Kidney capillary endothelial cell (primary cell): ENCODE measurements at places on chromosomes 3 and 15.

GRCh38 chr3:59680919-59681318, 631.1 kb upstream of the CFAP20DC start:
- DNase-seq = no peak

DNA sequence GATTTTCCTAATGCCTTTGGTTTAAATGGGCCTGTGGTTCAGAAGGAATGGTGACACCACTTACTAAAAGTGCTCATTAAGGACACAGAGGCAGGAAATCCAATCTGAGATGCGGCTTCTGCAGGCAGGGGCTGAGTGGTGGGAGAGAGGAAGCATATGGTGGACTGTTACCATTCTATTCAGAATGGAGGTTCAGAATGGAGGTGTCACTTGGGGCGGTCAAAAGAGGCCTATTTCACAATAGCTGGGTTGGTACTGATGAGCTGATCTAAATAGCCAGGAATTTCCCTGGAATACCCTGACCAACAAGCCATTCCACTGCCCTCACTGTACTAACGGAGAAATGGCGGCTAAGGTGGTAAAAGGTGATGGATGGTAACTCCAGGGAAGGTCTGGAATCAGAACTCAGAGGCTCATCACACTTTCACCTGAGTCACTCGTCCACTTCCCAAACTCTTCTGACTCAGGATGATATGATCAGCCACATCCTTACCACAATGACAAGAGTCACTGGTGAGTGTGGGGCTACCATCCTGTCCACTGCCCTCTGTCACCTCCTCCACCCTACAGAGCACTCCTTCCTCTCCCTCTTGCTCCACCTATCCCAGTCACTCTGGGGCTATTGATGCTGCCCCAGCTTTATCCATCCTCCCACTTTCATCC, 15.7 kb downstream of the RFT1 start:
- peak; percentile 37 for DNase-seq

DNA sequence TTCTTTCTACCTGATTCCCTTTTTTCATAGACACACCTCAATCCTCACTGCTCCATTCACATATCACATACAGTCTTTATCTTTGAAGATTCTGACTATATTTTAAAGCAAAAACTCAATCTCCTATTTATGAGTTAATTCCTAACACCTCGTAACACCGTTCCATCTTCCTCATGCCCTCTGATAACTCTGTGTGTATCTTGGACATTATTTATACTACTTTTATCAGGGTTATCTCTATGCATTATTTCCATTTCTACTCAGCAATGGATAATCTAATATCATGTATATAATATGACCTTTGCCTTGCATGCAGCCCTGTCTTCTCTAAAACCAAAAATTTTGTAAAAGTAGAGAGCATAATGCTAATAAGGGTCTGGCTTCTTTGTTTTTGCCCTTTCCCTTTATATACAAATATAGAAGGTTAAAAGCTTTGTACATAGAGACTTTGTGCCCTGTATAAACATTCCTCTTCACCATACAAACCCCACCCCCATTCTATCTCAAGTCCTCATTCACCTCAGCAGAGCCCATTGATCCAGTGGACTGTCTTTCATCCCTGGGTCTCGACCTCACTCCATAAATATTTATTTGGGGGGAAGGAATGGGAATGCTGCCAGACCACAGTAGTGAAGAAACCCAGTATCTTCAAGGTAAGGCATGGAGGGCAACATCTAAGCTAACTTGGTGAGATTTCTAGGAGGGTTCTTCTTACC, 21.8 kb downstream of the TRIM42 start:
- DNase-seq = no peak

- DNase-seq = peak; percentile 60
These were observed 37.9 kb downstream of the LIPC start for GRCh38 chr15:58469432-58470353.

- no peak for DNase-seq
These were observed 2.5 kb upstream of the HHLA2 start for GRCh38 chr3:108293858-108294257.

GRCh38 chr3:39542588-39542988, 75.1 kb downstream of the MOBP start:
- no peak for DNase-seq

- DNase-seq = peak; percentile 14
These were observed 53.2 kb upstream of the KLF13 start for GRCh38 chr15:31273258-31273941.

DNA sequence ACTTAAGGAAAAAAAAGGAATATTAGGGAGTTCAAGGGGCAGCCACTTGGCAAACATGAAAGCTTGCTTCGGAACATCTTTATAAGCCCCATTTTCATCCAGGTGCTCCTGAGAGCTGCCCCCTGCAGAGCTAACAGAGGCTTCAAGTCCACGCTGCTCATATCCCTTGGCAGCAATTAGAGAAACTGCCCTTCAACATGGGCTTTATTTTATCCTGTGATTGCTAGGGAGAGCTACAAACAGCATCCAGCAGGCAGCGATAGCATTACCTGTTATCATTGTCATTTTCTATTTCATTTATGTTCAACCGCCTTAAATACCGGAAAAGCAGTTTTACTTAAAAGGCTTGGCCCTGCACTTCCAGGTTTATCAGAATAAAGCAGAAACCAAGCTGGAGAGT, 68.4 kb upstream of the MCTP2 start:
- no peak for DNase-seq

DNA sequence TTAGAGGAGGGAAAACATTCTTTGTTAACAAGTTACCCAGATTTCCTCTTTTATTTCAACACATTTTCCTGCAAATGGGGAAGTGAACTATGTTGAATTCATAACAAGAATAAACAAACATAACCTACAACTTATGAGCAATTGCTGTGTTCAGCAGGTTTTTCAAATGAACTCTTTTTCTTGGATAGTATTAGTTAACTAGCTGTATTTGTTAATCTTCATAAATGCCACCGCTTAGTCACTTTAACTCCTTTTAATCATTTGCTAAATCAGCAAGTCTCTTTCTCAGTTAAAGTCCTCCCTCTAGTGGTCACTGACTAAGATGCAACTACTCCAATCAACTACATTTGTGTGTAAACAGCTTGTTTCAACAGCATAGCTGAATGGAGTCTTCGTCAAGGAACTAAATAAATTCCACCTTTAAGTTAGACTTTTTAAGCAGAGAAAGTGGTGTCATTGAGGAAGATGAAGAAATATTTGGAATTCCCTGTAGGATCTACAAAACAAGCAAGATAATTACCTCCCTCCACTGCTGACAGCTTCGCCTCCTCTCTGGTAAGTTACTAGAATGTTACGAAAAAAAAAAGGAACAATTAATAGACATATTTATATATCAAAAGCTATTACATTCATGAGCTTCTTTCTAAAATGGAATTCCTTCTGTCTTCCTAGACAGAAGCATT, 1122.0 kb downstream of the ROBO1 start:
- DNase-seq = peak; percentile 82

DNA sequence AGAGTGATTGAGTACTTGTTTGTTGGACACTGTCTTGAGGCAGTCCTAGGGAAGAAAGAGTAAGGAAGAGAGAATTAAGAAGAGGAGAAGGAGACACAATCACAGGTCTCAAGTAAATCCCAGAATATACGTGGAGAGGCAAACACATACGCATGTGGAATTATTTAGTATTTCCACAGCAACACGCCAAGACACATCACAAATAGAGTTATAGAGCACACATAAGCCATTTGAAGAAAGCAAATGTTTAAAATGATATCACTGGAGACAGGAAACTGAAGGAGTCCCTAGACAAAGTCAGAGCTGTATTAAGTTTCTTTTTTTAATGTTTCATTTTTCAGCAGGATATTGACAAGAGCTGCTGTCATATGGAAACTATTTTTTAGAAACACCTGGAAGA, 206.1 kb upstream of the LRIG1 start:
- no peak for DNase-seq
